Skin of body (tissue), 3 donors: ENCODE measurements at places on chromosomes 2 and 18. TPM values are rescaled to one million over a fixed set of nuclear protein-coding genes. Genes with fewer than 3 reads are reported as not detected.

DNA sequence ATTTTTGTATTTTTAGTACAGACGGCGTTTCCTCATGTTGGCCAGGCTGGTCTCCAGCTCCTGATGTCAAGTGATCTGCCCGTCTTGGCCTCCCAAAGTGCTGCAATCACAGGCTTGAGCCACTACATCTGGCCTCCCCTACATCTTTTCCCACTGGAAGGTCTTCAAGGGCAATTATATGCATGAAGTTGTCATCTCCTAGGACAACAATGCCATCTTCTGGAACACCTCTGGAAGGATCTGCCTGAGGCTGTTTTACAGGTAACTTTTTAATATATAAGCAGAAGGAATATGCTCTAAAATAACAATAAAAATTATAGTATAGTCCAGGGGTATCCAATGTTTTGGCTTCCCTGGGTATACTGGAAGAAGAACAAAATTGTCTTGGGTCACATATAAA, 321.4 kb downstream of the AFF3 start:
- DNase-seq: no peak

- DNase-seq: no peak
Observed at GRCh38 chr2:120310136-120310535, 35.8 kb upstream of the INHBB start.

- no peak for DNase-seq
Observed at GRCh38 chr18:39871961-39872360, 2083.1 kb upstream of the PIK3C3 start.

GRCh38 chr18:48589797-48590519, 51.1 kb downstream of the CTIF start:
- DNase-seq: no peak

GRCh38 chr2:56118474-56118873, 65.3 kb upstream of the CCDC85A start:
- DNase-seq: no peak

- DNase-seq: no peak
Observed at GRCh38 chr2:110800611-110801402, 68.4 kb downstream of the ACOXL start.

DNA sequence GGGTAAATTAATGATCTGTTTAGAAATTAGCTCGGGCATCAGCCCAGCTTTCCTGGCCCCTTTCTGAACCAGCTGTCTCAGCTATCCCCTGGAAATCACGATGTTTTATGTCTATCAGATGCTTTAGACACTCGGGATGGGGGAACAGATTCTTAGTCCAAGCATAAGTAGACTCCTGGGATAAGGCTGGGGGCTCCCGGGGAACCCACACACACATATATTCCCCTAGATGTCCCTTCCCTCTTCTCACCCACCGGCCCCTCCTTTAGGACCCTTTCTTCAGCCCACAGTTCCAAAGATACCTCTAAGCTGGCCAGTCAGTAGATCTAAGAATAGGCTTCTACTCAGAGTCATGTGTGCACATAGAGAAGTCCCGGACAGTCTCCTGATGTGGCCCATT, 151.5 kb upstream of the COPS8 start:
- DNase-seq: no peak

- DNase-seq: no peak
Observed at GRCh38 chr2:193668557-193669323, 1474.0 kb upstream of the TMEFF2 start.

DNA sequence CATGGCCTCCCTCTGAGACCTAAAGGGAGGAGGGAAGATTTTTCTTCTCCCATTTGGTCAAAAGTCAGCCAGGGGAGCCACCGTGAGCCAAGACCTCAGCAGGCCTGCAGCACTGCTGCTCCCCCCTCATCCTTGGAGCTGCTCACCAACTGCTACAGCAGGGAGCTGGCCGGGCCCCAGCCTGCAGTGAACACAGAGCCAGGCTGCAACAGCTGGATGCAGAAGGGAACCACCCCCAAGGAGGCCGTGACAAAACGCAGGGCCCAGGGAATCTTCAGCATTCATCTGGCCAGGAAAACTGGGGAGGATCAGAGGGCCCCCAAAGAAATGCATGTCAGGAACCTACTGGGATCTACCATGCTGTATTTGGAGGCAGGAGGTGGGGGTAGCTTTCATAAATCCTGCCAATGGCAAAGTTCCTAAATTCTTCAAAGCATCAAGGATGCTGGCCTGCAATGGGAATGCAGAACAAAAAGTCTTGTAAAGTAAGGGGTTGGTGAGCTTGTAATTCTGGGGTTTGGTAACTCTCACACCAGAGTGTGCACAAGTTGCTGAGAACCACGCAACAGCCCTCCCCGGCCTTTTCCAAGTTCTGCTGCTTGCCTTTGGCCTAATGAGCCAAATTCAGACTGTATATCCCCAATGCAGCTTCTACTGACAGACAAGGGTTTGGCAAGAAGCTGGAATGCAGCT, 61.0 kb downstream of the CACNB4 start:
- peak; percentile 29 for DNase-seq

DNA sequence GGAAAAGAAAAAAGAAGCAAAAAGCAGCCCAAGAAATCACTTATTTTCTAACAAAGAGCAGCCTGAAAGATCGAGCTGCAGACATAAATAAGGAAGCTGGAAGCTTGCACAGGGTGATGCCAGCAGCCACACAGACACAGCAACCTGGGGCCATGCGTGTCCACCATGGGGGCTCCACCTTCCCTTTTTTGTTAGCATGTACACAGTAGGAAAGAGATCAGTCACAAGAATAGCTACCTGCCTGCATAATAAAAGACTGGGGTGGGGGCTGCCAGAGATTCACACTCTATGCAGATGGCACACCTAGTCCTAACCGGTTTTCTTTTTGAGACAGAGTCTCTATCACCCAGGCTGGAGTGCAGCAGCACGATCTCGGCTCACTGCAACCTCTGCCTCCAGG, 2.9 kb upstream of the CNOT11 start:
- no peak for DNase-seq

DNA sequence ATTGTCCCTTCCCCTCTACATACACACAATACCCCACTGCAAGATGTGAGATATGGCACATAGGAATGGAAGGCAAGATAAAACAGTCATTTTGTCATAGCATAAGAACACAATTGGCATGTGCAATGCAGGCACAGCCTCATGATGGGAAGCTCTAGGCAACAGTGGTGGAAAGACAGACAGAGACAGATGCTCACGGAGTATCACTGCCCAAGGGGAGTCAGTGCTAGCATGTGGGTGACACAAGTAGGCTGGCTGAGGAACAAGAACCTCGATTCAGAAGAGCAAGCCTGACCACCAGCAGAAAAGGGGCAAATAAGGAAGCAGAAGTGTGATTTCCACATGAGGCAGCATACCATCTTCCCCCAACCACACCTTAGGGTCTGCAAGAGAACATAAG, 323.6 kb downstream of the PAX3 start:
- no peak for DNase-seq

DNA sequence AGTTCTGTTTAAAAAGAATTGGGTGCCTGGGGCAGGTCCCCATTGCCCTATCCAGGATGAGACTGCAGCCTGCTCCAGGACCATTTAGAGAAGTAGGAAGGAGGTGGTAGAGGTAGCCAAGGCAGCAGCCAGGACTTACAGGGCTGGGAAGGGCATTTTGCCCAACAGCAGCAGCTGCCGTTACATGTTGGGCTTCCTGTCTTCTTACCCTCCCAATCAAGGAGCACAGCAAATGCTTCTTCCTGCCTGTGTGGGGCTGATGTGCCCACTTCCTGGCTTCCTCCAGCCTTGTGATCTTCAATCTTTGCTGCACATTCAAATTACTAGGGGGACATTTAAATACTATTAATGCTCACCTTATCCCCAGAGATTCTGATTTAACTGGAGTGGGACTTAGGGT, 112.0 kb downstream of the QPCT start:
- DNase-seq: no peak

DNA sequence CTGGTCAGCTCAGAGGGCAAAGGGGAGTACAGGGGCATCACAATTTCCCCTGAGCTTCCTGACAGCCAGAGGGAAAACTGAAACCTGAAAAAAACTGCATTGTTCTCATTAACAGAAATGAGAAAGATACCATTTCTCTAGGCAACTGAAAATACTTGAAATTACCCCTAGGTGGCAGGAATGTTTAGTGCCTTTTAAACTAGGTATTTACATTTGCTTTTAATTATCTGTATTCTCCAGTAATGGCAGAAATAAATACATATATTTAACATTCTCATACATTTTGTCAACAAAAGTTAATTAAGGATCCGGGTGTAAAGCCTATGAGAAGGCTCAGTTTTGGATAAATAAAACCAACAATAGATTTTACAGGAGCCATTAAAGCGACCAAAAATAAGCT, 34.5 kb downstream of the RPL31 start:
- peak; percentile 6 for DNase-seq

DNA sequence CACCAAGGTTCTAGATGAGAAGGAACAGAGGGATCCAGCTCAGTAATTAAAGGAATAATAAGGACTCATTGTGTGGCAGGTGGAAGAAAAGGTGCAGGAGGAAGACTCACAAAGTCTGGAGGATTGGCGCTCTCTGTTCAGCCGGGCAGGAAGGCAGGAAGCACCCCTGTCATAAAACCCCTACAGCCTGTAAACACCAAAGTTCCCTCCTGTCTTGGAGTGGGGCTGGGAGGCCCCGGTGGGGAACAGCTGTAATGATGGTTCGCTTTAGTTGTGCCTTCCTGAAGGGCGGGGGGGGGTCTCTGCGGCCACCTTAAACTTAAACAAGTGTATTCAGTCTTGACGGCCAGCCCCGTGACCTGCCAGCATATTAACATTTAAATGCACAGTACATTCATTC, 84.3 kb downstream of the GBX2 start:
- DNase-seq: no peak

- no peak for DNase-seq
Observed at GRCh38 chr2:174573621-174574081, 24.0 kb downstream of the WIPF1 start.

DNA sequence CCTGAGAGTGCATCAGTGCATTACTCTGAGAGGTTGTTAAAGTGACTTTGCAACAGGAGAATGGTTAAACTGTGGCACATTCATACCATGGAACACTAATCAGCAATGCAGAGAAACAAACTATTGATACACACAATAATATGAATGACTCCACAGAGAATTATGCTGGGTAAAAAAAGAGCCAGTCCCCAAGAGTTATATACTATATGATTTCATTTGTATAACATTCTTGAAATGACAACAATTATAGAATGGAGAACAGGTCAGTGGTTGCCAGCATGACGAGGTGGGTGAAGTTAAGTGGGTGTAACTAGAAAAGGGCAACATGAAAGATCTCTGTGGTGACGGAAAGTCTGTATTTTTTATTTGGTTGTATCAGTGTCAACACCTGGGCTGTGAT, 3.0 kb upstream of the NT5C1B start:
- no peak for DNase-seq

DNA sequence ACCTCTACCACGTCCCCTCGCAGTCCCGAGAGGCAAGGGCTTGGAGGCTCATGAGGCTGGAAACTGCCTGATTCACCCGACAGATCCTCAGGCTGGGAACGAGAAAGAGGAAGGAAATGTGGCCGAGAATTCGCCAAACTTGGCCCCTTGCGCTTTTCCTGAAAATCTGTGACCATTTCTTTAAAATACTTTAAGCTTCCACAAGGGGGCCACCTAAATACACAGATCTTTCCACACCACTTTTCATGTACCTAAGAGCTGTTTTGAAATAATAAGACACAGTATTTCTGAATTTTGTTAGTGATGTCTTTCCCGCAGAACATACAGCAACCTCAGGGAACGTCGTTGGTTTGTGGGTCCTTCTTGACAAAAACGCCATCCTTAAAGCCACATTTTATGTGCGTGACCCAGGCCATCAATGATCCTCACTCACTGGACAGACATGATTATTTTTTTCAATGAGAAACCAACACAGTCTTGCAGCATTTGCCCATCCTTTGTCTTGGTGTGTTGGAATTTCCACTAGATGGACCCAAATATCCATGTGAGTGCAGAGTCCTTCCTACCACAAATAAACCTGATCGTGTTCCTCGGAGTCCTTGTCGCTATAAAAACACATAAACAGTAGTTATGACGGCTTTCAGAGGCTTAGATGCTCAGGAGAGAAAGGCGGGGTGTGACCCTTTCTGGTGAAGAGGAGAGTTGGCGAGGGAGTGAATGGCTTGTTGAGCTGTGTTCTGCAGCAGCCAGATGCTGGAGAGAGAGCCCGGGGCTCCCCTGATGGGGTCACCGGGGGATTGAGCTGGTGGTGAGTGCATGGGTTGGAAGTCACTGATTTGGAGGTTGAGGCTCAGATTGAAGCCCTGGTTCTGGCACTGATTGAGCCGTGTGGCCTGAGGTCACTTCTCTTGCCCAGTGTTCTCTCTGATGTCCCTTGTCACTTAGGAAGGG, 25.0 kb downstream of the DCDC2C start:
- DNase-seq: peak; percentile 71

- DNase-seq: no peak
Observed at GRCh38 chr2:45469314-45470099, 141.6 kb downstream of the SRBD1 start.

DNA sequence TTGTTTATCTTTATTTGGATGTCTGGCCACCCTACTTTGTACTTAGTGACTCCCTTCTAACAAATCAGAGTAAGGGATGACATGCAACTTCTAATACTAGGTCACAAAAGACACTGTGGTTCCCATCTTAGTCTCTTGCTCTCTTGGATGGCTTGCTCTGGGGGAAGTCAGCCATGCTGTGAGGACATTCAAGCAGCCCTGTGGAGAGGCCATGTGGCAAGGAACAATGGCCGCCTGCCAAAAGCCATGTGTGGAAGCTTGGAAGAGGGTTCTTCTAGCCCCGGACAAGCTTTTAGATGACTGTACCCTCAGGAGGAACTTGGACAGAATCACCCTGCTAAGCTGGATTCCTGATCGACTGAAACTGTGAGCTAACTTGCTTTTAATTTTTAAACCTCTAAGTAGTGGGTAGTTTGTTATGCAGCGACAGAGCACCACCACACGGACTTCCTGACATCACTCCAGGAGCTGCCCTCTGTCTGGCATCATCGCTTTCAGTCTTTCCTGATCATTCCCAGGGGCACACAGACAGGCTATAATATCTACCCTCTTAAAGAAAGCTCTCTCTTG, 116.8 kb upstream of the ODC1 start:
- DNase-seq: no peak

- DNase-seq: no peak
Observed at GRCh38 chr2:11577101-11577883, 43.4 kb downstream of the GREB1 start.

- DNase-seq: no peak
Observed at GRCh38 chr2:67669168-67669567, 272.0 kb downstream of the ETAA1 start.

- DNase-seq: peak; percentile 65
Observed at GRCh38 chr2:133780099-133780996, 212.1 kb upstream of the NCKAP5 start.

DNA sequence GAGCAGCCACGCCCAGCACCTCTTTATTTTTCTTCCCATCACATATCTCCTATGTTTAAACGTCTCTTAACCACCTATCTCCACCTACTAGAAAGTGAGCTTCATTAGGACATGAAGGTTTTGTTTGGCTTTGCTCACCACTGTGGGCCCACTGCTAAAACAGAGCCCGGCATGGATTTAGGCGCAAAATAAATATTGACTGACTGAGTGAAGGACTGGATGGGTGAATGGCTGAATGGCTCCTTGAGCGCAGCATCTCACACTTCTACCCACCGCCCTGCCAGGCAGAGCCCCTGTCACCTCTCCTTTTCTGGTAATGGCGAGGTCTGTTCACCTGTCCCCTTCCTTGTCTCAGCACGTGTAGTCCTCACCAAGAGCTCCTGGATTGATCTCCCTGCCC, 10.1 kb downstream of the CAPG start:
- no peak for DNase-seq

THSD7B gene
- 8.1 TPM for total RNA-seq

IL37 gene
- 2.0 TPM for total RNA-seq

COL5A2 gene
- total RNA-seq: 620 TPM

UGT1A6 gene
- 3.0 TPM for total RNA-seq

TPO gene
- total RNA-seq: 0.49 TPM

FOSL2 gene
- total RNA-seq: 62.8 TPM

G6PC2 gene
- total RNA-seq: not detected
